GM23338 (cell line): ENCODE measurements at places on chromosomes 1 and 21.

DNA sequence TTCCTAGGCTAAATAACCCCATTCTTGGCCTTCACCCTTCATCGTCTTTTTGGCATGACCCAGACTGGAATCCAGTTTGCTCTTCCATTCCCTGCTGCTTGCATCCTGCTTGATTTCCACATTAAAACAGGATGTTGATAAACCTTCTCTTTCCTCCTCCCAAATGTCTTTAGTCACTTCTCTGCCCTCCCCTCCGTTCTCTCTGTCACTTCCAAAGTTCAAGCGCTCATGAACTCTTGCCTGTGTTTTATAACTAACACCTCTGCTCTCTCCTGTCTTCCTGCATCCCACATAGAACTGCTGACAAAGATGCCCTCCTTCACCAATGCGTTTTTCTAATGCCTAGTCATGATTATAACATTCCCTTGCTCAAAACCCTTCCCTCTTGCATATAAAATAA is 65.6 kb upstream of the SLC44A3 start:
- no peak for DNase-seq

- DNase-seq = no peak
These were observed 281.8 kb downstream of the VAV3 start for GRCh38 chr1:107683191-107683657.

DNA sequence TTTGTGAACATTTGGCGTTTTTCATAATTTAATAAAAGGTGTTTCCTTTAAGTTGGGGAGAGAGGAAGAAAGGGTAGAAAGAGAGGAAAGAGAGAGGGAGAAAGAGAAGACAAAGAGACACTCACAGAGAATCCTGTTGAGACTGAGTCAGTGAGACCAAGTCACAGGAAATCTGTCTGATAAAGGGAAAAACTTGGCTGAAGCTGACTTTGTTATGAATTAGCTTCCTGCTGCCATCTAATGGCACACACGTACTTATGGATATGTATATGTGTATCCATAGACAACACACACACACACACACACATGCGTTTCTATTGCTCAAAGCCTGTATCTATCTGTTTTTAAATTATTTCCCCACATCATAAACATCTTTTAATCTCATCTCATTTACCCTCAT is 42.5 kb upstream of the DISC1 start:
- no peak for DNase-seq

DNA sequence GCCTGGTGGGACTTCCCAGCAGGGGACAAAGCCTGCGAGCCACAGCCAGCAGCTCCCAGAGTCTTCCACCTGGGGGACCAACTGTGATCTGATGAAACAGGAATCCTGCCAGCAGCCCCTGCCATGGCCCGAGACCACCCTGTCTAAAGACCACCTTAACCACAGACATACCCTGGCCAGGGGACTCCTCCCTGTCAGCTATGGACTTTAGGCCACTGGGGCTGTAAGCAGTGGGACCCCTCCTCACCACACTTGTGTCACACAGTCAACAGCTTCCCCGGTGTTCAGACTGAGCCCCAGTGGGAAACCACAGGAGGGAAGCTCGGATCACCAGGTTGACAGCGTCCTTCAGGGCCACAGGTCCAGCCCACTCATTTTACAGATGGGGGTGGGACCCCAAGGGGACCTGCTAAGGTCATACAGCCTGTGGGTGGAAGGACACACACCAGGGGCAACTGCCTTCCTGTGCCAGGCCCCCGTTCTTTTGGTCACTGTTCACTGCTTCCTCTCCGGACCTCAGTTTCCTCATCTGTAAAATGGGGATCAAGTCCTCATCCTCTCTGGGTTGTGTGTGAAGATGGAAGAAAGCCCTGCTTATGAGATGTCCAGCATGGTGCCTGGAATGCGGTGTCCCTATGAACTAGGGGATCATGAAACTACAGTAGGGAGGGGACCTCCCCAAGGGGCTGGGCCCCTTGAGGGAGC is 11.4 kb downstream of the EPHA2 start:
- DNase-seq = no peak

GRCh38 chr1:155126556-155127104 is 1.0 kb upstream of the EFNA1 start:
- peak; percentile 83 for DNase-seq

DNA sequence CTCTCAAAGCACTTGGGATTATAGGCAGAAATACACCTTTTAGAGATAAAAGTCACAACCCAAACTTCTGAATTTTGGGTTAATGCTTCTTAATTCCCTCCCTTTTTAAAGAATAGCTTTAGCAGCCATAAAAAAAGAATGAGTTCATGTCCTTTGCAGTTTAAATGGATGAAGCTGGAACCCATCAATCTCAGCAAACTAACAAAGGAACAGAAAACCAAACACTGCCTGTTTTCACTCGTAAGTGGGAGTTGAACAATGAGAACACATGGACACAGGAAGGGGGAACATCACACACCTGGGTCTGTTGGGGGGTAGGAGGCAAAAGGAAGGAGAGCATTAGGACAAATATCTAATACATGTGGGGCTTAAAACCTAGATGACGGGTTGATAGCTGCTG is 55.8 kb downstream of the SLC27A3 start:
- DNase-seq = no peak

GRCh38 chr1:203038891-203039608 is 12.8 kb downstream of the PPFIA4 start:
- DNase-seq = peak; percentile 93

GRCh38 chr21:42376338-42376982 is 10.1 kb upstream of the TFF1 start:
- peak; percentile 41 for DNase-seq

DNA sequence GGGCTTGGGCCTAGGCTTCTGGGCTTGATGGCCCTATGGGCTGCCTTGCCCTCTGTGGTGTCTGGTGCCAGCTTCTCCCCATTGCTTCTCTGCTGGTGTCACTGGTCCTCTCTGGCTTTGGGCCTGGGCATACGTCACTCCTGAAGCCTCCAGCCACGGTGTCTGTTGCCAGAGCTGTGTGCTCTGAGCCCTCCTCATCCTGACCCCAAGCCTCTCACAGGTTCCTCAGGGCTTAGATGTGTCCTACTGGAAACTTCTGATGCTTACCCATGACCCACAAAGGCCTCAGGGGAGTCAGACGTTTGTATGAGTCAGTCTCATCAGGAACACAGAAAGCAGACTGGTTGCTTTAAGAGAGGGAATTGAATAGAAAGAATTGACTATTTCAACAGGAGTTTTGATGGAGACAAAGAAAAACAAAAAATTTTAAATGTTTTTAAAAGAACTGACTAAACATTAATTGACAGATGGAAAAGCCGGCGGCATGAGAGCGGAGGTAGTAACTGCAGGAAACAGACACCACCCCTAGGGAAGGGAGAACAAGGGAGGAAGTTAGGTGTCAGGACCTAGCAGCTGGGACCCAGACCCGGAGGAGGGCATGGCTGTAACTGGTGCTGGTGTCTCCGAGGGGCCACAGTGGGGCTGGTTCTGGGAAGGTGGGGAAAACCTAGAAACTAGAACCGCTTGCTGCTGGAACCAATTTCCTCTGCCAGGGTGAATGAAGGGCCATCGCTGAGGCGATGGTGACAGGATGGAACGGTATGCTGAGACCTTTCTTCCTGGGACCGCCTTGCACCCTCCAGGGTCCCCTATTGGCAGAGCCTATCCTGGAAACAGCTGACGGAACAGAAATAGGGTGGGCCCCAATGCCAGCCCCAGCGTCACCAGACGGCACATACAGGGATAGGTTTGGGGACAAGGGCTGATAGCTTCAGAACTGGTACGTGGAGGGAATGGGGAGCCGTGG is 40.0 kb upstream of the CITED4 start:
- no peak for DNase-seq
